Stimulated activated CD8-positive, alpha-beta memory T cell treated with anti-CD3 and anti-CD28 coated beads, Interleukin-7, amount 100 ng/mL, for 4 hours (primary cell): ENCODE measurements at places on chromosomes 1 and 21.

DNA sequence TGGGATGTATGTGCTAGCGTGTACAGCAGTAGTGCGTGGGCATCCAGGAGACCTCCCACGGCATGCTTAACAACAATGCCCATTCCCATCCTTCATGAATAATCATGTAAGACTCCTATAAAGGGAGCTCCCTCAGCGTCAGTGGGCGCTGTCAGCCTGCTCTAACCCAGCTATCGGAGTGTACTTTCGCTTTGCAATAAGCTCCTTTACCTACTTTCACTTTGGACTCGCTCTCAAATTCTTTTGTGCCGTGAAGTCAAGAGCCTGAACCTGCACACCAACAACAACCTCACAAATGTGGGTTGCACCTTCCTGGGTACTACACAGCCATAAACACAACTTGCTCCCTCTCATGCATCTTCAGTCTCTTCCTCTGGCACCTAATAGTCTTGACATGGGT lies 114.8 kb upstream of the PAXBP1 start:
- no peak for DNase-seq

DNA sequence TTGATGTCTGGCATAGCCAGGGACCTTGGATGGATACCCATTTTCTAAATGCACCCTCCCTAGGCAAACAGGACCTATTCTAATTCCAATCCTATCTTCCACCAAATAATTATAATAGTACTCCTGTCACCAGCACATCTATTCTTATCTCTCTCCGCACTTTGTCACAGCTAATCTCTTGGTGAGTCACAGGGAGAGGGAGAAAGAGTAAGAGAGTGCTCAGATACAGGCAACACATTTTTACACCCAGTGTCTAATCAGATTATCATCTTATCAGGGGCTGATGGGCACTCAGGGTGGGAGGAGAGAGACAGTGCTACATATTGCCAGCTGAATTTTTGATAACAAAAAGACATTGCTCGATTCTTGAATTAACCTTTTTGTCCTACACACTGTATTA lies 275.0 kb upstream of the BEND5 start:
- DNase-seq: no peak

- no peak for DNase-seq
Measured at GRCh38 chr1:116755066-116755465, 836 bp downstream of the CD2 start.

DNA sequence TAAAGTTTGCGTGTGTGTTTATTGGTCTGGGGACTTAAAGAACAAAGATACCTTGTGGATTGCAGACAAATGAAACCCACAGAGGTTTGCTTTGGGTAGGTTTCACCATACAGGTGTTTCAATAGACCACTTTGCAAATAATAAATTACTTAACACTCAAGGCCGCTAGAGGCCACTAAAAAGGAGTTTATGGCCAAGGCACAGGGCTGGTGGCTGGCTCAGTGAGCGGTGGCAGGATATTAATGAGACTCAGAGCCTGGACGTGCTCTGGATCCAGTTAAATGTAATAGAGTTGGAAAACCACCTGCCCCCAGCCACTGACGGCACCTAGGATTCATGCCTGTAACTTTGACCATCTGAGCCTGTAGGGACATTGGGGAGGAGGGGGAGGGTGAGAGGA lies 44.5 kb downstream of the LRRC38 start:
- no peak for DNase-seq

DNA sequence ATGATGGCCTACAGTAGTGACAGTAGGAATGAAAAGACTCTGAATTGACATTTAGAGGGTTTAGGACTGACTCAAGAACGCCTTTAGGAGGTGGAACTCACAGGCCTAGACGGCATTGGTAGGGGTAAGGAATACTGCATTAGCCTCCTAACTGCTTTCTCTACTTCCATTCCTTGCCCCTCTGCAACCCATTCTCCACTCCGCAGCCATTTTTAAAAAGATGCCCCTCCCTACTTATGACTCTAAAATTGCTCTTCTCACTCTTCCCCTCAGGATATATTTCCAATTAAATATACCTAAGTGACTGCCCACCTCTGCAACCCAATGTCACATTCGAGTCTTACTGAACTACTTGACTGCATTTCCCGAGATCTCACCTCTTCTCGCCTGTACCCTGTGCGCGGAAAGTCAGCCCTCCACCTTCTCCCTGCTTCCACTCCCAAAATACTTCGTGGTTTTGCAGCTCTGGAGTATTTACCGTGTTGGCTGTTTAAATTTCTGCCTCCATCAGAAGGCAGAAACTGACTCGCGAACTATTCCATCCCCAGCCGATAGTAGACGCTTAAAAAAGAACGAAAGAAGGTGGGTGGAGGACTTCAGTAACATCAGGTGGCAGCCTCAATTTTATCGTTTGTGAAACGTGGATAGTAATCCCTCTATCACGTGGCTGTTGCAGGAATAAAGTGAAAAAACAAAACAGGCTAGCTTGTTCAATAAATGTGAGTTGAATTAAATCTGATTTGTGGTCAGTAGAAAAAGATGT lies 1.1 kb upstream of the YBX1 start:
- peak; percentile 12 for DNase-seq

DNA sequence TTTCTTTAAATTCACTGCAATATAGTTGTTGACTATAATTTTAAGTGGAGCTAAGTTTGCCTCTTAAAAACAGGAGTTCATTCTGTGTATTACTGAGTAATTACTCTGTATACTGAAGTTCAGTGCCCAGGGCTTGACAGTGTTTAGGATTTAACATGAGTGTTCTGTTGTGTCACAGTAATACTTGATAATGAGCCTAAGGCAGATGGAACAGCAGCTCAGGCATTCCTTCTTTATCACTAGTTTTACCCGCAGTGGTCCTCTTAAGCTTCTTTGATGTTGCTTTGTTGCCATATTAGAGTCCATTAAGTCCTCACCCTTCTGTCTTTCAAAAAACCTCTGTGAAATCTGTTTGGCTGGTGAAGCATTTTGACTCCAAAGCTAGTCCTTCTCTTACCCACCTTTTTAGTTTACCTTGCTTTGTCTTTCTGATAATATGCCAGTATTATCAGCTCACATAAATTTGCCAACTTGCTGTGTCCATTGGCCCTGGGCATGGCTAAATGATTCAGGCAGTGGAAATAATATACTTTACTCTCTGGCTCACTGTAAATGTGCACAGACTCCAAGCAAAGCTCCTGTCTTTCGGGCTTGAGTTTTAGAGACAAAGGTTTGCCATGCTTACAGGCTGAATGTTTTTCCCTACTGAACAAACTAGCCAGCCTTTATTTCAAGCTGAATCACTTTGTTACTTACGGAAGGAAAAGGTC lies 17.7 kb downstream of the HIPK1 start:
- DNase-seq: no peak

- no peak for DNase-seq
Measured at GRCh38 chr1:233459470-233459945, 132.0 kb downstream of the MAP3K21 start.

DNA sequence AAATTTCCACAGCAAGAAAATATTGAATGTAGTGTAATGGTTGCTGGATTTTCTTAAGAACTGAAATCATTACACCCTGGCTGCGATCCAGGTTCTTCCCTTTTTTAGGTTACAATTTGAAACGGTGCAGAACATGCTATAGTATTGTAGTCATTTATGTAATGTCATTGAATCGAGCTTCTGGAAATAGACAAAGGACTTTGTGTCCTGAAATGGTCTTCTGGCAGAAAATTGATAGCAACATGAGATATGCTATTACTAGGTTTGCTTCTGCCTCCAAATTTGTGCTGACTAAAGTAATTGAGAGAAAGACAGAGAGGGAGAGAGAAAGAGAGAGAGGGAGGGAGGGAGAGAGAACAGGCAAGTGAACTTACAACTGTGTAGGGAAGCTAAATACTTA lies 146.2 kb upstream of the NFIA start:
- no peak for DNase-seq

GRCh38 chr1:76070538-76070937 lies 4.0 kb upstream of the ST6GALNAC3 start:
- DNase-seq: no peak

GRCh38 chr1:204426035-204426436 lies 14.4 kb upstream of the PPP1R15B start:
- DNase-seq: no peak

DNA sequence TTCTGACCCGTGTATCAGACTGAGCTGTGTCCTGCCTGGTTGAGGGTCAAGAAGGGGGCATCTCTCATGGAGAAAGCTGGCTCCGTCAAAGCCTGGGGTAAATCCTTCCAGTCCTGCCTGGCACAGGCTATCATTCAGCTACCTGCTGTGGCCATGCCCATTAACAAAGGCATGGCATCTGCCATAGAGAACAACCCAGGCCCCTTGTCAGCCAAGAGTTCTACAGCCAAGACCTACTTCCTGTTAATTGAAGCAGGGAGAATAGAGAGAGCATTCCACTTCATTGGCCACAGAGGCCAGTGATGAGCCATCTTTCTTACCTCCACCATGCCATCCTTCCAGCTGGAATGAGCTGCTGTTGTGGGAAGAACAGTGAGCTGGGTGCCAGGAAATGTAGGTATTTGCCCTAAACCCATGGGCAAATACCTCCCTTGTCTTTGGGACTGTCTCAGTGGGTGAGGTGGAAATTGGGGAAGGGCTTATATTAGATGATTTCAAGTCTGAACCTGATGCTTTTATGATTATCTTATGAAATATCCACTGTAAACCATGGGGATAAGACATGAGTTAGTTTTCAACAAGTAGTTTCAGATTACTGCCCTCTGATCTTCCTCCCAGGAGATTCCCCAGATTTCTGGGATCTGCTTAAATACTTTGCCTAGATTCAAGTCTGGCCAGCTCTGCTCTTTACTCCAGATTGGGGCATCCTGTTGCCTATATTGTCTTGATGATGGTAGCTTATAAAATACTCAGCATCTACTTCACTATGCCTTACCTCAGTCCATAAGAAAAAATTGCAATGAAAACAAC lies 11.2 kb upstream of the KCNQ4 start:
- DNase-seq: no peak

DNA sequence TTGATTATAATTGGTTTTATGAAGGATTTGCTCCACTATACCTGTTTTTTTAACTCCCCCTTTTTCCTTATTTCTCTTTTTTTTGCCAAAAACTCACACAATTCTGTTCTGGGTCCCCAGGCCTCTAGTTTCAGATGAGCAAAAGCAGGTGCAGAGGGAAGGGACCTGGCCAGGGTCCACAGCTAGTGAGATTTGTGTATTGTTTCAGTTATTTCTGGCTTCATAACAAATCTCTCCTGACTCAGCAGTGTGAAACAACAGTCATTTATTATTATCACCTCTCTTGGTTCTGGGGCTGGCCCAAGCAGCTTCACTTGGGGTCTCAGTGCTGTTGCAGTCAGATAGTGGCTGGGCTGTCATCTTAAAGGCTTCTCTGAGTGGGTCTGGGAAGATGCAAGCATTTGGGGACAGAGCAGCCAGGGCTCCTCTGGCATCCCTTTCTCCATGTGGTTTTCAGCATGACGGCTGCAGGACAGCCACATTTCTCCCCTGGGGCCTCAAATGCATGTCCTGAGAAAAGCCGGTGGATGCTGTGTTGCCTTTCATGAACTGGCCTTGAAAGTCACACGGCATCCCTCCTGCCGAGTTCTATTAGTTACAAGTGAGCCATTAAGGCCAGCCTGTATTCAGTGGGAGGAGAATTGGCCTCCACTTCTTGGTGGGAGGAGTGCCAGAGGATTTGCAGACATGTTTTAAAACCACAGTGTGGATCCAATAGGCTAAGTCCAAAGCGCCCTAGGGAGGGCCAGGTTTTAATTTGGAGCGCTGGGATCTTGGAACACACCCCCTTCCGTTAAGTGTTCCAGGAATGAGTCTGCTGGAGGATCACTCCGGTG lies 137.1 kb downstream of the CAMTA1 start:
- DNase-seq: no peak

- DNase-seq: no peak
Measured at GRCh38 chr1:228283043-228283371, 75.2 kb downstream of the OBSCN start.

GRCh38 chr1:58748666-58749065 lies 35.2 kb downstream of the JUN start:
- DNase-seq: no peak

DNA sequence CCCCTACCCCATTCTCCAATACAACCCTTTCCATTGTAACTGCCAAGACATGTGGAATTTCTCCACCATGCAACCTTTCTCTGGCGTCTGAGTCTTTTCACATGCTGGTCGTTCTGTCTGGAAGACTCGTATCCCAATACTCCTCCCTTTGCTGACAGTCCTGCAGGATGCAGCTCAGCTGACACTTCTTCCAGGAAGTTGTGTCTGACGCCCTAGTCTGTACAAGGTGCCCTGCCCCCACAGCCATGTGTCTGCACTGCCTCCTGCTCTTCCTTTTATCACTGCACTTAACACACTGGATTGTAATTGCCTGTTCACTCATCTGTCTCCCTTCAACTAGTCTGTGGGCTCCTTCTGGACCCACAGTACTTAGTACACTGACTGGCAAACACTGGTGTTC lies 188.0 kb downstream of the LMX1A start:
- DNase-seq: no peak

DNA sequence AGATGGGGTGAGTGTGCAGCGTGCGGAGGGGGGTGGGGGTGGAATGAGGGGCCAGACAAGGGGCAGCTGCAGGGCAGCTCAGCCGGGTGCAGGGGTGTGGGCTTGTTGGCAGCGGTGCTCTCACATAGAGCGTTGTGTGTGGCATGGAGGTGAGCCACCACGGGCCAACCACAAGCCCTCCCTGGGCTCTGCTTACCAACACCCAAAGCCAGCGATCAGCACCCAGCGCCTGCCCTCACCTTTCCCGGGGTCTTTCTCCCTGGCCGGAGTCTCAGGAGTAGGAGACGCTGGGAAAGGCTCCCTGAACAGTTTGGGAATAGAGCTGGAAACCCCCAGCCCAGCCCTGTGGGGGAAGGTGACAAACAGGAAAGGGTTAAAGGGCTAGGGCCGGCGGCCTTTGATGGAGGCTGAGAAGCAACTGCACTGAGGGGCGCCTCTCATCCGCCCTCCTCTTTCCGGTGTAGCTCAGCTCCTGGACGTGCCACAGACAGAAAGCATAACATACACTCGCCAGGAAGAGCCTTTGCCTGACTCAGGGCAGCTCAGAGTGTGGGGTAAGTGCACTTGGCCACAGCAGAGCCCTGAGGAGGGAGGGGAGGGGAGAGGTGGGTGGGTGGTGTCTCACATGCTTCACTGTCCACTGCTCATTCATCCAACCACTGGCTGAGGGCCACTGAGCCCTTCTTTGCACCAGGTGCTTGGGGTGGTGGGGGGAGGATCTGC lies 577 bp downstream of the IKBKE start:
- DNase-seq: peak; percentile 35

- DNase-seq: no peak
Measured at GRCh38 chr1:166354406-166354805, 187.6 kb upstream of the FAM78B start.

- no peak for DNase-seq
Measured at GRCh38 chr21:39348040-39348354, 891 bp downstream of the HMGN1 start.

DNA sequence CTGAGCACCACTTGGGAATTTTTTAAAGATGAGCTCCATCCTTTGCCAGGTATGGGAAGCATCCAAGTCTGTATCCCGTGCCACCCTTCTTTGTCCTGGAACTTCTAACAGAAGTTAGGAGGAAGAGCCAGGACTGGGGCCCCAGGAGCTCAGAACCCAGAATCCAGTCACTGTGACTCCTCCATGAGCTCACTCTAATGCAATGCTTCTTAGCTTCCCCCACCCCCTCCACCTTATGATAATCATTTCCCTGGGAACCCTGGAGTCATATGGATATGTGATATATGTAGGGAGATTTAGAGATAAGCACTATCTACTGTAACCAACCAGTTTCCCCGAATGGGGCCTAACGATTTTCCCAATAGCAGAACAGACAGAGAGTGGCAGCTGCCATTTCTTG lies 758 bp upstream of the SPRR5 start:
- DNase-seq: no peak

GRCh38 chr1:64631346-64632034 lies 113.4 kb upstream of the RAVER2 start:
- no peak for DNase-seq
